ENCODE measurements at places on chromosomes 1 and 21.

- DNase-seq: no peak
Measured at GRCh38 chr1:6918186-6918924, 133.1 kb downstream of the CAMTA1 start.

DNA sequence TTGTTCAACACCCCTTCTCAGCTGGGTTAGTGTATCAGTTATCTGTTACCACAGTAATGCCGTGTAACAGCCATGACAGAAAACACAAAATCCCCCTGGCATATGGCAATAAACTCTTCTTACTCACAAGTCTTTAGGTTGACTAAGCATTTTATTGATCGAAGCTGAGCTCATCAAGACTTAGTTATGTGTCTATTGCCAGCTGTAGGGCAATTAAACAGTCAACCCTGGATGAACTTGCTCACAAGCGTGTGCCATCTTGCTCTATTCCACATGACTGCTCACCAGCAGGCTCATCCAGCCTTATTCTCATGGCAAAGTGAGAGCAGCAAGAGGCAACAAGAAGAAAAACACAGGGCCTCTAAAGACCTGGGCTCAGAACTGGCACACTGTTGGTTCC lies 333.8 kb upstream of the PTBP2 start:
- no peak for DNase-seq

DNA sequence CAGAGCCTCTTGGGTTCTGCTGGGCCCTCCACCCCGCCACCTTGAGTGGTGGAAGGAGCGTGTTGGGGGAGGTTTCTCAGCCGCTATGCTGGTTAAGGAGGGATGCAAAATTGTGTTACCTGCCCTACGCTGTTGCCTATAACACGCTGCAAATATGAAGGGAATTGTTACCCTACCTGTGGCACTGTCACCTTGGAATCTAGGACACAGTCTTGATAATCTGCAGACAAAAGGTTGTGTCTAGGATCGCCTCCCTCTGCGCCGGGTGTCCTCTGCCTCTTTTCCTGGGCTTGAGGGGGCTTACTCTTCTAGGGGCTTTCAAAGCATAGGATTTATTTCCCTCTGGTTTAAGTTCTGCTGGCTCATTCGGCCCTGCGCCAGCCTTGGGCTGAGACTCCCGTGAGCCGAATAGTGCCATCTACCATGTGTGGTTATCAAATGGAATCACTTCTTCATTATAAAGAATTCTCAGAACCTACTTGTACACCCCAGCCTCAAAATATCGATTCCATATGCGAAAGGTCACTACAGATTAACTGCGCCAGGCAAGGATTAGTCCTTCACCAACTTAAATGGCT lies 697 bp downstream of the SLC22A15 start:
- no peak for DNase-seq

- no peak for DNase-seq
Measured at GRCh38 chr1:67405473-67406245, 24.5 kb downstream of the SERBP1 start.

DNA sequence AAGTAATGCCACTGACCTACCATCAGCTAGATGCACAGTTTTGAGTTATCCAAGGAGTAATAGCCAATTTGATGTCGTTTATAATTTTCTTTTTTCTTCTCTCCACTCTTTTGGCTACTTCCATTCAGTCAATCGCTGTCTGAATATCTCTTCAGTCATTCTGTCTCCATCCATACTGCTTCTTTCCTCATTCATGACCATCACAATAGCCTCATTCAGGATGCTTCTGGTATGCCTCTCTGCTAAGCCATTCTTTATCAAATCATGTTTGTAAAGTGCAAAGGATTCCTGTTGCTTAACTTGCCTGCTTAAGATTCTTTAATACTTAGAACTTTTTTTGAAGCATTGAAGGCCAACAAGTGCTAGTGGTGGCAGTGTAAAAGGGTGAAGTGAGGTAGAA lies 20.2 kb downstream of the TYW3 start:
- DNase-seq: no peak

GRCh38 chr1:84164161-84164560 lies 20.1 kb downstream of the PRKACB start:
- no peak for DNase-seq

DNA sequence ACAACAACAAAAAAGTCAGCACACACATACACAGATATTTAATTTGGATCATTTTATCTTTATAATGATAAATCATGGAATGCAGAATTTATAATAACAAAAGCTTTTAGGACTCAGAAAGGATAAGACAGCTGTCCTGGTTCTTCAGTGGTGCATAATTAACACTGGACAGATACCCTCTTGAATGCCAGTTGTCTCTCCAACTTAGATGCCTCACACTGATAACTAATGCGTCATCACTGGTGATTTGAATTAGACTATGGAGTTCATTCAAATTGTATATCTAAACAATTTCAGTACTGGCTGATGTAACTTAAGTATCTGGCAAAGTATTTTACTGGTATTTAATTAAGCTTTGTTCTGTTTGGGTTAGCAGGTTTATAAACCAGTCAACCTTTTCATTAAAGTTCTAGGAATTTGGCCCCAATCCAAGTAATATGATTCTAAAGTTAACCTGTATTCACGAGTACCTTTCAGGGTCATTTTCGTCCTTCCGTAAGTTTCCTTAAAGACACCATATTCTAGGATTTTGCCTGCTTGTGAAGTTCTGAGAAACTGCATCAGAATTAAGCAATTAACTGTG lies 1199.5 kb upstream of the TMPRSS15 start:
- no peak for DNase-seq

- no peak for DNase-seq
Measured at GRCh38 chr1:109793089-109793485, 29.4 kb upstream of the EPS8L3 start.

DNA sequence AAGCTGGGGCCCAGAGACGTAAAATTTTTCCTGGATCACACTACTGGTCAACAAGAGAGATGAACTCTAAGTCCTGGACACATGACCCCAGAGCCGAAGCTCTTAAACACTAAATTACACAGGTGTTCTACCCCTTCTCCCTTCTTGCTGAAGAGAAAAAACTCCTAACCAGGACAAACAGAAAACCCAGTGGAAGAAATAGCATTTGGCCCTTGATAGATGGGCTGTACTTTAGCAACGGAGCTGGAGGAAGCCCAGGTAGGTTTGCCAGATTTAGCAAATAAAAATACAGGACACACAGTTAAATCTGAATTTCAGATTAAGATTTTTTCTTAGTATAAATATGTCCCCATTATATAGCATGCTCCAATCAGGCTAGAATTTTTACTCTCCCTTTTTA lies 72.7 kb downstream of the DIRAS3 start:
- no peak for DNase-seq

GRCh38 chr1:15731735-15732685 lies 4.0 kb upstream of the SLC25A34 start:
- no peak for DNase-seq

GRCh38 chr1:147808025-147808424 lies 47.6 kb upstream of the GJA5 start:
- no peak for DNase-seq

DNA sequence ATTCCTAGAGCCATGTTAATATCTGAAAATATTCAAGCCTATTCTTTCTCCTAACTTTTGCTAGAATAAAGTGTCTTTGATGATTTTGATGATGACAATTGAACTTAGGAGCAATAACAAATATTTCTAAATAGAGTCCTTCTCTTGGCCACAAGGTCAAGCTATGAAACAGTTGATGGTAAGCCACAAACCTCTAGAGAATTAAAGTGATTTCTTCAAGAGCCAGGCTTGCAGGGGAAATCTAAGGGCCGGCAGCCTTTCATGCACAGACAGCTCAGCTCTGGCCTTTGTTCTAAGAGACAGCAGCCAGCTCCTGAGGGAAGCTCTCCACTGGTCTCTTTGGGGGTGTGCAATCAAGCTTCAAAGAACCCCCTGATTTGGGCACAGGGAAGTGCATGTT lies 59.0 kb downstream of the SUSD4 start:
- DNase-seq: no peak

DNA sequence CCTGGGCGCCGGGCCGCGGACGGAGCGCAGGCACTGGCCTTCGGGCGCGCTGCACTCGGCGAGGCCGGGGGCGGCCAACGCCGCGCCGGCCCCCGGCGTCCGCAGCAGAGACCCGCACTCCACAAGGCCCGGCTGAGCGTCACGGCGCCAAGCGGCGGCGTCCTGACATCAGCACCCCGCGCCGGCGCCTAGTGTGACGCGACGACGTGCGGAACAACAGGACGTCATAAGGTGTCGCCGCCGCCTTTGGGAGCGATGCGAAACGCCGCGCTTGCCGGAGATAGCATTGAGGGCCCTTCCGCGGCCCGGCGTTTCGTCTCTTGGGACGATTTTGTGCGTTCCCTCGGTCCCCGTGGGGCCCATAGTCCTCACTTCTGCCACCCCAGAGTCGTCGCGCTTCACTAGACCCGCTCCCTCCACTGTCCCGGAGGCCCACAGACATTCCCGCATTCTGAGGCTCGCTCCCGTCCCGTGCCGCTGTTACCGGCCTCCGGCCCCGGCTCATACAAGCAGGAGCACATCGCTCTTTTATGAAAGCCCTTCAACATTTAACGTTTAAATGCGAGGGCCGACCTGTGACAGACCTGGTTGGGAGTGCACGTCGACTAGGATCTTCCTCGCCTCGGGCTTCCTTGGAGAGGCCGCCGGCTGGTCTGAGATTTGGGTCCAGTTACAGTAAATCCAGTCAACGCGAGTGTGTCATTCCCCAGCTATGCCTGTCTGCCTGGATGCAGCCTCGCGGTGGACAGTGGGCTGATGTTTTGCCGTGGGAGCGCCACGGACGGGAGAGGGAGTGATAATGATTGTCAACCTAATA lies at the start of gene SSU72:
SSU72 (minus strand) TSS at position 143 of the 817 bp plus-strand sequence. CDS start 306 bp downstream, outside the sequence.
- DNase-seq: peak; percentile 93

- peak; percentile 52 for DNase-seq
Measured at GRCh38 chr1:42456754-42457089, 379 bp downstream of the PPCS start.

- DNase-seq: no peak
Measured at GRCh38 chr1:110240476-110241210, 30.5 kb downstream of the KCNC4 start.

- DNase-seq: no peak
Measured at GRCh38 chr1:60386249-60386648, 312.7 kb upstream of the C1orf87 start.

GRCh38 chr1:43058545-43059360 lies 100.1 kb upstream of the SLC2A1 start:
- DNase-seq: no peak

DNA sequence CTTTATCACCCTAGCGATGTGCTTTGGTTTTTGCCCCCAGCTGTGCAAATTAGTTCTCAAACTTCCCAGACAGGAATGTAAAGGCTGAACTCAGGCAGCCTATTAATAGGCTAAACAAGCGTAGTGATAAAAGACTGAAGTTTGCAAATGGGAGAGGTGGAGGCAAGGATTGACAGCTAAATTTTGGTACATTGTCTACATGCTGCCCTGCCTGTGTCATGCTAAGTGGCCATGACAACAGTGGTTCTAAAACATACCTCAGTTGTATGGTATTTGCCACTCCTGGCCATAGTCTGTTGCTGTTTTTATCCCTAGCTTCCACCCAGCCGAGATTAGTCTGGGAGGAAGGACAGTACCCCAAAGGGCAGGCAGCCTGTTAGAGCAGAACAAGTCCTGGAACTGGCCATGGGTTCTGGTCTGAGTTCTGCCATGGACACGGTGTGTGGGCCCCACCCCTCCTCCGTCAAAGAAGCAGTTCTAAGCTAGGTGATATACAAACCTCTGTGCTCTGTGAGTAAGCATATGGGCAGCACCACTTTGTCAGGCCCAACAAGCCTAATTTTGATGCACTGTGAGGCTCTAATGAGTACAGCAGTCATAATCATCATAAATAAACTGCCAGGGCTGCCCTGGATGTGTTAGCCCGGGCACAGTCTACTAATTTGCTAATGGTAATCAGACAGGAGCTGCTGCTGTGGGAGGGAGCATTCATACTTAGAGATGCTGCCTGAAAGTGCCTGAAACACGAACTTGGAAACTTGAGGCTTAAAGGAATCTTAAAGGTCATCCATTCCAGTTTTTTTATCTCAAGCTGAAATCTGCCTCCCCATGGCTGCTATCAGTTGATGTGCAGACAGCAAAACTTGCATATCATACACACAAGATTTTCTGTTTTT lies 177.1 kb downstream of the HHAT start:
- DNase-seq: no peak

DNA sequence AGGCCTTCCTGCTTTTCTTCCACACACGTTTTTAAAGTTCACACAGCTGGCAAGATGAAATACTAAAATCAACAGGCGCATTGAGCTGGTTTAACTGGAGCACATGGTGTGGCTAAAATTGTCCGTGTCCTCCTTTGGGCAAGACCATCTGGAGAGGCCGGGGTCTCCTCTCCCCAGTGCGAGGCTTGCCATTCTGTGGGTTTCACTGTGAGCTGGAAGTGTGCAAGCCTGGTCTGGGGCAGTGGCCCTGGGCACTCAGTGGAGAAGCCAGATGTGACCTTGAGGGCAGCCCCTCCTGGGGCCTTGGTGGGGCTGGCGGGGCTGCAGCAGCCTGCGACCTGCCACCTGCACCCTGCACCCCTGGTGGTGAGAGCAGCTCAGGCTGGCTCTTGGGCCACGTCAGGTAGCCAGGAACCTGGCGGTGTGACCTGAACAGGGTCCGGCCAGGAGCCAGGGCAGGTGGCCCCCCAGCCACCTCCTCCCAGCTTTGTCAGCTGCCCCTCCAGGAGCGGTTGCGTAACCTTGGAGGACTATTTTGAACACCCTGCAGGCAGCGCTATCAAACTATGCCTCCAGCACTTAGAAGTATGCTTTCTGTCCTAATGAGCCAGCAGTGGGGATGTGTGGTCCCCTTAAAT lies 52.4 kb downstream of the SLC37A1 start:
- DNase-seq: no peak

DNA sequence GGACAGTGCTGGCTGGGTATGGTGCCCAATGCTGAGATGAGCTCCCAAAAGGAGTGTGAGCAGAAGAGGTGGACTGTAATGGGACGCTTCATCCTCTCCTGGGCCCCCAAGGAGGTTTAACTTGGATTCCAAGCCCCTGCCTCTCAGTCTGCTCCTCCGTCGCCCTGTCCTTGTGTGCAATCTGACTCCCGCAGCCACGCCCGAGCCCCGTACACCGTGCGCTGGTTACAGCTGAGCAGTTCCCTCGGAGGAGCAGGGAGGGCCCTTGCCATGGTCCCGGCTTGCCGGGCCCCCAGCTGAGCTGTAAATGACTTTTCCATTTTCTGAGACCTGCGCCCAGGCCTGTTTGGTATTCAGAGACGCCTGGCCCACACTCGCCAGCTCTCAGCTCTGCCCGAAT lies 53.7 kb downstream of the PAX7 start:
- DNase-seq: no peak

DNA sequence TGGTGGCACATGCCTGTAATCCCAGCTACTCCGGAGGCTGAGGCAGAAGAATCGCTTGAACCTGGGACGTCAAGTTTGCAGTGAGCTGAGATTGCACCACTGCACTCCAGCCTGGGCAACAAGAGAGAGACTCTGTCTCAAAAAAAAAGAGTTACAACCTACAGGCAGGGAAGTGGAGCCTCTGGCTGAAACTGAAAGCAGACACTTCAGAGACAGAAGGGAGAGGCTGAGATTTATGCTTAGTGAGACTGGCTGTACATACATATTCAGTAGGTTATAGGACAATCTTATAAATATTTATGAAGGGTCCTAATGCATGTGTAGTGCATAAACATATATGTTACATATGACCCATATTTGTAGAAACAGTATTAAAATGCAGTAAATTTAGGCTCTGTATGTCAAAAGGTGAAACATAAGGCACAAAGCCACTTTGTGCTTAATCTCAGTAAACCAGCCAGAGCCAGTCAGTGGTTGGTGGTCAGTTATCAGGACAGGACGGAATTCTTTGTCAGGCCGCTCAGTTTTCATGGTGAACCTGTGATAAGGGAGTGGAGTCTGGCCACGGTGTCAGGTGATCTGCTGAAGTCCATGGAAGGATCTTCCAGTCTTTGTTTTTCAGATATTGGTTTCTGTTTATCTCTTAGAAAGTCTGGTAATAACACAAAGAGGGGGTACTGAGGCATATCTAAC lies 13.7 kb downstream of the RHEX start:
- no peak for DNase-seq

Measured in effector CD4-positive, alpha-beta T cell (primary cell).